ENCODE measurements at places on chromosomes 4 and X.

GRCh38 chr4:24236120-24236519, 346.3 kb upstream of the PPARGC1A start:
- DNase-seq, result no peak

- no peak for DNase-seq
Observed at GRCh38 chrX:11374570-11374969, 81.4 kb downstream of the AMELX start.

DNA sequence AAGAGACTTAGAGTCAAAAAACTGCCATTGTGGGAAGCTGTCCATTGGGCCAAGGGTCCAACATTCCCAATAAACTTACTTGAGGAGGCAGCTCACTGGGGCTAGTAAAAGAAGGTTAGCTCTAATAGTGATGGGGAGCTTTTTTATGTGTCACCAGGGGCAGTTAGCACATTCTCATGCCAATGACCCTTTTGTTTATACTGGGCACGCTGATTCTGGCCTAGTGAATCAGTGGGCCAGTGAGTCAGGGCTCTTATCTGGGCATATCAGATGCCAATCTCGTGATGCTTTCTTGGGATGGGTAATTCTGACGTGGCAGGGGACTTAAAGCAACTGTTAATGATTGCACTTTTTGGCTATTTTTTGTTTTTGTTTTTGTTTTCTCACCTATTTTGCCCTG, 27.8 kb downstream of the TCEAL1 start:
- DNase-seq, result no peak

DNA sequence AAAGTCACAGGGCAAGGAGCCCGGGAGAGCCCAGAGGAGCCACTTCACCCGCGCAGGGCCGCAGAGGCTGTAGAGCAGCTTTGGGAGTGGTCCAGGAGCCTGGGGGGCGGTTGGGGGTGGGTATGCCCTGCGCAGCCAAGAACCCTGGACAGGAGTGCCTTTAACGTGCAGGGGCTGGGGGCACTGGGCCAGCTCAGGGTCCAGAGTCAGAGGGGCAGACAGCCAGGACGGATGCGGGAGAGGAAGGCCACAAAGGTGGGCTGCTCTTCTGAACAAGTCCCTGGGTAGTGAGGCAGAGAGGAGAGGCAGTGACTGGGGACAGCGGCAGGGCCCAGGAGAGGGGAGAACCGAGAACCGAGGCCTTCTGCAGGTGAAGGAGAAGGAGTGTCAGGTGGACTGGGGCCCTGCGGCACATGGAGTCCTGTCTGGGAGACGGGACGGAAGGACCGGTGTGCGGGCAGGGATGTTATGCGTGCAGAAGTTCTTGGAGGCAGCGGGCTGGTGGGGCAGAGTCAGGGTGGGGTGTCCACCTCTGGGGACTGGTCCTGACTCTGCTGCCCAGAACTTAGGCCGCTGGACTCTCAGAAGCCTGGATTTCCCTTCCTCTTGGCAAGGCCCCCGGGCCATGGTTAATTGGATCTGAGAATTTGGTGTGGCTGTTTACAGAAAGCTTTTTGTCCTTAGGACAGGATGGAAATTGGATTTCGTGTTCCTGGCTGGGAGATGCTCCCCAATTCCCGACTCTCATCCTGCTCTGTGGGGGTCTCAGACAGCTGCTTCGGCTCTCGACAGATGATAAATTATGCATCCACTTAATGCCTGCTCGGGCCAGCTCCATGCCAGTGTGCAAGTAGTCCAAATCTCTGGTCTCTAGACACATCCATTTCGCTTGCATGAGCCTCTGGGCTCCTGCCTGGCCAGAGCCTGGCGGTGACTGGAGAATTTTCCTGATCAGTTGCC, 31.9 kb downstream of the ADRA2C start:
- DNase-seq, result no peak
